ENCODE measurements at places on chromosomes 16 and 17.

- DNase-seq: peak; percentile 54
Observed at GRCh38 chr17:38868817-38869525, 887 bp upstream of the LASP1 start.

- no peak for DNase-seq
Observed at GRCh38 chr17:34570506-34570905, 8.9 kb upstream of the TMEM132E start.

DNA sequence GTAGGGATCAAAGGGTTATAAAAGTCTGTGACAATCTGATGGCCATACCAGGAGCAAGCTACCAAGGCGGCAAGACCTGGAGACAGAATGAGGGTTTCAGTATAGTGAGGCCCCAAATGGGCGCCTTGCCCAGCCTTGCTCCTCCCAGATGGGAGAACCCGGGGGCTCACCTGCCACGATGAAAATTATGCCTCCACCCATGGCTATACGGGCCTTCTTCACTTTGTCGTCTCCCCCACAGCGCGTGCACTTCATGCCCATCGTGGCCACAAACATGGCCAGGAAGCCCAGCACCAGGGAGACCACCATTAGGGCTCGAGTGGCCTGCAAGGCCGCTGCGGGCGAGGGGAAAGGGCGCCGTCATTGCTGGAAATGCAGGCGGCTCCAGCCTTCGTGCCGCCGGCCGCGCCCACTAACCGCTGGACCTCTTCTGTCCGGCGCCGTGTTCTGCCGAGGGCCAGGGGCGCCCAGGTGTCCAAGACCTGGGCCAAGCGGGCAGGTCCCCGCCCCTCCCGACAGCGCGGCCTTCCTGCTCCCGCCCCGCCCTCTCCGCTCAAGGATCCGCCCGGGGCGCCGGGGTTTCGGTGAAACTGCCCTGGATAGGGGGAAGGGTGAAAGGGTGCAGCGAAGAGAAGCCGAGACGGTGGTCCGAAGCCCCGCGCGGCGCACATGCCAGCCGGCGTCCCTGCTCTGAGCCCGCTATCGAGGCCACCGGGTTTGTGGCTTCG is 1.5 kb downstream of the CLDN7 start:
- DNase-seq: peak; percentile 86

GRCh38 chr16:48426244-48427141 is 41.3 kb upstream of the SIAH1 start:
- no peak for DNase-seq

GRCh38 chr17:68013385-68013784 is 17.1 kb upstream of the C17orf58 start:
- no peak for DNase-seq

DNA sequence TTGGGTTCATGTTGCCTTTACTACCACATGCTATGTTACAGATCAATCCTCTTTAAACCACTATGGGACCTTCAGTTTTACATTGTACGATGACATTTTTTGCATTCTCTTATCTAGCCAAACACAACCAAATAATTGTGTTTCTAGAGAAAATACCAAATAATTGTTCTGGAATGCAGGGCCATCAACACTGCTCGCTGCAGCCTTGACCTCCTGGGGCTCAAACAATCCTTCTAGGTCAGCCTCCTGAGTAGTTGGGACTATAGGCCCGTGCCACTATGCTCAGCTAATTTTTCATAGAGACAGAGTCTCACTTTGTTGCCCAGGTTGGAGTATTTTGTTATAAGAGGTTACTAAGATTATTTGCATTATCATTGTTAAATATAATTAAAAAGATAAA is 237.5 kb upstream of the PMFBP1 start:
- DNase-seq: no peak

DNA sequence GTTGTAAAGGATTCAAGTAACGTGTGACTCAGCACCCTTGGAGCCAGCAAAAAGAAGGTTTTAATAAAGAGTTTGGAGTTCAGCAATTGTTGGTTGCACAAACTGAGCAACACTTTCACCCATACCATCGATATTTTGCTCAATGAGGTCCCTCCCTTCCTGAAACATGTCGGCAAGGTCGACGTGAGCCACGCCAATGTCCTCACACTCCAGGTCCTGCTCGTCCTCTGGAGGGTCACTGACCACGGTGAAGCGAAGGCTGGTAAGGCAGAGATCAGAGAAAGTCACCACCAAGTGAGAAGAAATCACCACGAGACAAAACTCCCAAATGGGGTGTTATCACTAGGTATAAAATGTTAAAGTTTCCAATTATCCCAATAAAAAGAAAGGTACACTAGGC is 98.3 kb downstream of the RPGRIP1L start:
- no peak for DNase-seq

DNA sequence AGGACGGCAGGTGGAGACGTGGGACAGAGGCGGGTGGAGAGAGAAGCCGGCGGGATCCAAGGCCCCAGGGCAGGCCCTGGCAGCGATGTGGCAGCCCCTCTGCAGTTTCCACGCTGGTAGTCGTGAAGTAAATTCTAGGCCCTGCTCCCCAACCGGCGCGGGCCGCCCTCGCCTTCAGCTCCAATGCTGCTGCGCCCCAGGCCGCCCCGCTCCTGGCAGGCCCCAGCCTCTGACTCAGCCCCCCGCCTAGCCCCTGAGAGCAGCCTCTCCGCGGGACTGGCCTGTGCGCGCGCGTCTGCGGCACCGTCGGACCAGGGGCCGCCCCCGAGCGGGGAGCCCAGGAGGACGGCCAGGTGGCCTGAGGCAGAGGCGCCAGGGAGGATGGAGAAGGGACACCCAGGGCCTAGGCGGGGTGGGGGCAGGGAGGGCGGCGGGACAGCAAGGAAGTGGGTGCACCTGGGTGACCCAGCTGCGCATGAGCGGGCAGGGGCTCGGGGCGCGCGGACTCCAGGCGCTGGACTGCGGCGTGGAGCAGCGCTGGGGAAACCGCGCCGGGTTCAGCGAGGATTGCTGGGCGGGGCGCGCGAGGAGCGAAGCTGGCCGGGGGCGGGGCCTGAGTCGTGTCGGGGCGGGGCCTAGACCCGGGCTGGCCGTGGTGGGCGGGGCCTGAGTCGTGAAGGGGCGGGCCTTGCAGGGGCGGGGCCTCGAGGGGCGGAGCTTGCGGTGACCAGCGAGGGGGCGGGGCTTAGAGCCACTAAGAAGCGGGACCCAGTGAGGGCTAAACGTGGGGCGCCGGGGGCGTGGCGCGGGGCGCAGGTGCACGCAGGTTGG is 29.6 kb downstream of the ZNF778 start:
- DNase-seq: peak; percentile 100

- DNase-seq: no peak
Observed at GRCh38 chr16:57892447-57893096, 78.4 kb downstream of the CNGB1 start.

- no peak for DNase-seq
Observed at GRCh38 chr17:12605222-12605621, 60.5 kb upstream of the MYOCD start.

- no peak for DNase-seq
Observed at GRCh38 chr17:50240851-50241250, 33.4 kb upstream of the TMEM92 start.

GRCh38 chr17:48678141-48678971 is 44.0 kb downstream of the PRAC1 start:
- peak; percentile 51 for DNase-seq

- DNase-seq: no peak
Observed at GRCh38 chr17:8593830-8594229, 36.7 kb downstream of the MYH10 start.

- no peak for DNase-seq
Observed at GRCh38 chr16:89152831-89153700, 18.5 kb upstream of the CDH15 start.

DNA sequence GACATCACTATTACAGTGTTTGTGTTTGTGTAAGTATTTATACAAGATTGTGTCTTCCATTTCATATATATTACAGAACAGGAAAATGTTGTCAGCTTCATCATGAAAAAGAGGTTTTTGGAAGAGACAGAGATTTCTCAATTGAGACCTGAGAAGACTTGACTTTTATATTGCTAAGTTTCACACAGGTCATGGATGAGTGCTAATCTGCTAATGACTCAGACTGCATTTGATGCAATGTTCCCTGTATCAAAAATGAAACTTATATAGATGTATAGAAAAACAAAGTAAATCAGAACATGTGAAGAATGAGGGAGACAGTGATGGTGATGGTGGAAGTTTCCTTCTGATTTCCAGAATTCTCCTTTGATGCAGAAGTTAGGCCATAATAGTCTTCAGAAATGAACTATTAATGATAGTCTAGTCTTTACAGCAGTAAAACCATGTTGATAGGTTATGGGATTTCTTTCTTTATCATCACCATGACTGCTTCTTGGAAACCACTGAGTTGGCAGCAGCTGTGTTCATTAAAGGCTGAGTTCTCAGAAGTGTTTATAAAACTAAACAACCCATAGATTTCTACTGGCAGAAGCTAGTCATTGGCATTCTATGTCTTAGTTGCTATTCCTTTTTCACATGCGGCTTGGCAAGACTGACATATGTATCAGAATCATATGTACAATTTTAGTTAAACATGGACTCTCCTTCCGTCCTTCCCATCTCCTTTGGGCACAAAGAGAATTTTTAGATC is 56.1 kb downstream of the PCTP start:
- DNase-seq: no peak

GRCh38 chr17:47776330-47777197 is 43.5 kb downstream of the TBX21 start:
- no peak for DNase-seq

DNA sequence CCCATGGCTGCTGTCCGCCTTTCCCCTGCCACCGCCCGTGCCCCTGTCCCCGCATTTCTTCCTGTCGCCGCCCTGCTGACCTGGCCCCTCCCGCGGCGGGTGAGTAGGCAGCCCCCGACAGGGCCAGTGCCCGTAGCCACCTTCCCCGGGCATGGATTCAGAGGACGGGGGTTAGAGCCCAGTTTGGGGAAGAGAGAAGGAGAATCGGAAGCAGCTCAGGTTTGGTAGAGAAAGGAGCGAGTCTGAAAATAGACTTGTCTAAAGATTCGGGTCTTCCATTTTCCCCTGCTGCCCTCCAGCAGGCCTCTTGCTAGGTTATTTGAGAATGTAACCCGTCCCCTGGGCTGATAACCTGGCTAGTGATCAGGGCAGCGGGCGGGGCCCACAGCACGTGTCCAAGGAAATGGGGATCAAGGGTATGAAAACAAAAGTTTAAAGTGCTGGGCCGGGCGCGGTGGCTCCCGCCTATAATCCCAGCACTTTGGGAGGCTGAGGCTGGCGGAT is 7.9 kb upstream of the CLDN9 start:
- no peak for DNase-seq

- no peak for DNase-seq
Observed at GRCh38 chr16:82957212-82957611, 330.4 kb downstream of the CDH13 start.

DNA sequence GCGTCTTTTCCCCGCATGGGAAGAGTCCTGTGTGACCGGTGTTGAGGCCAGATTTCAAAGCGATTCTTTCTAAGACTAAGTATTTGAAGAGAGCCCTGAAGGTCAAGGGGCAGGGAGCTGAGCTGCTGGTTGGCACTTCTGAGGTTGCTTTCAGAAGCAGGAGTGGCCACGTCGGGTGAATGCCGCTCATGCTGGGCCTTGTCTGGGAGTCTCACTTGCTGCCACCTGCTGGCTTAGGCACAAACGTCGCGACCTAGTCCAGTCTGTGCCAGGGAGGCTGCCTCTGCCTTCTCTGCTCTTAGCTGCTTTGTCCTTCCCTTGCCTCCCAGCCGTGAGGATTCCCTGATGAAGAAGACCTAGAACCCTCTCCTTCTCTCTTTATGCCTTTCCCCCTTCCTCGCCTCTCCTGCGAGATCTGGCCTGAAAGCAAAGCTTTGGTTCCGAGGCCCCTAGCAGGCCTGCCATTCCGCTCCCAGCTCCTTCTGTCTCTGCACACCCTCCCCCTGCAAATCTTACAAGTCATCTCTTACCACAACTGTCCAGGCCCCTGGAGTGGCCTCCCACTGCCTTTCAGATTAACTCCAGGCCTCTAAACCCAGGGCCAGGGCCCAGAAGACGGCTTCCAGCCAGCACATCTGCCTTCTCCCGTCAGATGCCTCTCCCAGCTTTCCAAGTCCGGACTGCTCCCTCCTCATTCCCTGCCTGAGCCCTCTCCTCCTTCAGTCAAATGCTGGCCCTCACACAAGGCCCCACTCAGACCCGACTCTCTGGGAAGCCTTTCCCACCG is 11.4 kb downstream of the CTNS start:
- DNase-seq: no peak

DNA sequence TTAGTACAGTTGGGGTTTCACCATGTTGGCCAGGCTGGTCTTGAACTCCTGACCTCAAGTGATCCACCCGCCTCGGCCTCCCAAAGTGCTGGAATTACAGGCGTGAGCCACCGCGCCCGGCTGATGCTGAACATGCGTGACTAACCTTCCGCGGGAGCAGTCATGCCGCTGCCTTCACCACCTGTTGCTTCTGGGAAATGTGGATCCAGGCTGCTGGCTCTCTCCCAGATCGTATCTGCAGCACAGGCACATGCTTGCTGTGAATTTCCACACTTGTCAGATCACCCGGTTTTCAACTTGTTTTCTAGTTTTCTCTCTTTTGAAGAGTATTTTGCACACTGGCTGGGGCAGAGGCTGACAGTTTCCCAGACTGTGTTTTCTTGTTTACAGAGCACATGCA is 97.9 kb downstream of the ADCY9 start:
- DNase-seq: no peak

- DNase-seq: no peak
Observed at GRCh38 chr17:13568582-13569397, 32.9 kb downstream of the HS3ST3A1 start.

GRCh38 chr17:3860939-3861700 is 15.1 kb upstream of the NCBP3 start:
- DNase-seq: no peak

- no peak for DNase-seq
Observed at GRCh38 chr16:70749681-70750601, 51.0 kb downstream of the VAC14 start.

GRCh38 chr17:5921512-5922282 is 148.5 kb upstream of the WSCD1 start:
- no peak for DNase-seq

- peak; percentile 85 for DNase-seq
Observed at GRCh38 chr17:63946440-63947363, 14.6 kb upstream of the CD79B start.

DNA sequence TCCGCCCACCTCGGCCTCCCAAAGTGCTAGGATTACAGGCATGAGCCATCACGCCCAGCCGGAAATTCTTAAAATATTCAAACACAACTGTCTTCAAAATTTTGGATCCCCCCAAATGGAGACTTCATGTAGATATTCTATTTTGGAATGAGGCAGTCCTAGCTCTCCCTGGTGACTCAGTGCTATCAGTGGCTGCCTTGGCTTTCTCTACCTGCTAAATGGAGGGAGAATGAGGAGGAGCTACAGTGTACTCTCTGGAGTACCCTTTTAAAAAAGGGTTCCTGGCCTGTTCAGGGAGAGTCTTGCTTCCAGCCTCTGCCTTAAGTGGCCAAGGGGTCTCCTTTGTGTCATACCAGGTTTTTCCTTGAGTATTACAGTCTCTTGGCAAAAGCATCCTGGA is 10.8 kb downstream of the ALKBH5 start:
- no peak for DNase-seq

- peak; percentile 27 for DNase-seq
Observed at GRCh38 chr16:53549970-53550690, 47.1 kb upstream of the AKTIP start.

GRCh38 chr17:4448197-4448980 is 14.6 kb downstream of the SPNS3 start:
- DNase-seq: no peak

- DNase-seq: peak; percentile 86
Observed at GRCh38 chr17:77429969-77430752, 289.4 kb downstream of the SEC14L1 start.

Measured in H1 (cell line).